ENCODE measurements at places on chromosomes 11 and 22.

DNA sequence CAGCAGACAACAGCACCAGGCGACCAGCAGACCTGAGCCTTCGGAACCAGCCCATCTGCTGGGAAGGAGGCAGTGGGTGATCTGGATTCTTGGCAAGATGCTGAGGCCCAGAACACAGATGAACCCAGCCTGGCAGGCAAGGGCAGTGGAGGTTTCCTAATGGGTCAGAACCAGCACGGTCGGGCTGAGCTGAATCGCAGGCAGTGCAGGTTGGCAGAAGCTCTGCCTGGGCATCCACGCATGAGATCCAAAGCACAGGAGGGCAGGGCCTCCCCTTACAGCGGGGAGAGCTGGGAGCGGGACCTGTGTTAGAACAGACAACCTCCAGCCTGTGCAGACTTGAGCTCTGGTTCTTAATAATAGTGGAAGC is 47.5 kb downstream of the DSCAML1 start:
- no peak for DNase-seq

- no peak for DNase-seq
These were observed 468.0 kb downstream of the OPCML start for GRCh38 chr11:133064152-133064877.

DNA sequence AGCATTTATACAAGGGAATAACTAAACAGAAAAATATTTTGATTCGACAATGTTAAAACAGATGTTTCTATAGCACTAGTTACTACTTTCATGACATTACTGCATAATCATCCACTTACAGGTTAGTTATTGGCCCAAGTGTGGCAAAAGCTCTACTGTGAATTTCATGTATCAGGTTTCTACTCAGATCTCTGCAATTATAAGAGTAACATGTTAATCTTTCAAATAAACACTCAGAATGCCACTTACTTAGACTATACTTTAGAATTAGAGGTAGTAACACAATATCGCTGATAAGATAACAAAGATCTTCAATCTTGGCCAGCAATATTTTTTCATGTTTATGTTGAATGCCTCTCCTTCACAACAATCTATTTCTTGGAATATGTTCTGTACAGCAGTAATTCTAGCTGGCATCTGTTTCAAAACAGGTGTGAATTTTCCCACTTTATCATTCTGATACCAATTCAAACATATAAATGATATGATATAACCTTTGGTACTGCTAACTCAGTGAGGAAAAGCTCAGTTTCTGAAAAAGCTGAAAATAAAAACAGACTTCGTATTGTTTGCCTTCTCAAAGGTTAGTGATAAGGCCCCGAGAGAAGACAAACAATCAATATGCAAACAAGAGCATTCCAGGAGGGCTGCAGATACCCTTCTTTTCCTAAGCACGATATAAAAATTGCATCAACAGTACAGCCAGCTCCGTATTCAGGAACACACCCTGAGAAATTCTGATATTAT is 11.0 kb upstream of the CCDC34 start:
- no peak for DNase-seq

DNA sequence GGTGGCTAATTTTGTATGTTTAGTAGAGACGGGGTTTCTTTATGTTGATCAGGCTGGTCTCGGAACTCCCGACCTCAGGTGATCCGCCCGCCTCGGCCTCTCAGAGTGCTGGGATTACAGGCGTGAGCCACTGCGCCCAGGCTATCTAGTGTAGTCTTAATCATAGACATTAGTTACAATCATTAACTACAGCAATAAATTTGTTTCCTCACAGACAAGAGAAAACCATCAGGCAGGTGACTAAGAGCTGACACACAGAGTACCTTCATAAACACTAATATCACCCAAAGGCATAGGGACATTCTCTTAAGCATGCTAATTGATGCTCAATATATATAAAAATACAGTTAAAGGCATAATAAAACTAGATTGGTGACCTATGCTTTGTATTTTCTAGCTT is 19.4 kb downstream of the SDHD start:
- DNase-seq, result no peak
